Fibroblast of skin of abdomen (primary cell): ENCODE measurements at places on chromosomes 5 and 9.

GRCh38 chr5:134084570-134084969 is 29.9 kb upstream of the TCF7 start:
- peak; percentile 19 for DNase-seq

DNA sequence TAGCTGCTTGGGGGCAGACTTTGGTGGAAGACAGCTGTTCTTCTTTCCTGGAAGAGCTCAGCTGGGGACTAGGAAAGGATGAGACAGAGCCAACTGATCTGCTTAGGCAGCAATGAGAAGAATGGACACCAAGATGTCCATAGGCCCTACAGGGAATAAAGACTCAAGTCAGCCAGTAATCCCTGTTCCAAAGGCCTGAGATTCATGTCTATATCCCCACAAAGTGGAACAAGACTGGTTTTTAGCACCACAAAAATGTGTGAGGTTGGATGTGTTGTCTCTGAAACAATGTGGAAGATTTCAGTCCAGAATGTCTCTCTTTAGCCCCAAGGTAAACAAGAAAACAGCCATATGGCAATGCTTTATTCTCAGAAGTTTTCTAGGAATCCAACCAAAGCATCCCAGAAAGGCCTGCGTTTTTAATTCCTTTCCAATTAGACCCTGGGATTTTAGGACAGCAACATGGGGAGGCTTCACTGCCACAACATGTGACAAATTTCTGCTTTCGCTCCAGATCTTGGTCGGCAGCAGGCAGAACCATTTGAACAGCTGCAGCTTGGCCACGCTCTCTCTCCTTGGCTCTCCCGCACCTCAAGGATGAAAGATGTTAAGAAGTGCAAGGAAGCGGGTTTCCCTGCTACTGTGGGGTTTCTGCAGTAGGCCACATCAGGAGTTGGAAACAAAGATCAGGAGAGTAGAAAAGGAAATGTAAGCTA is 245.1 kb downstream of the FSTL4 start:
- DNase-seq, result no peak

DNA sequence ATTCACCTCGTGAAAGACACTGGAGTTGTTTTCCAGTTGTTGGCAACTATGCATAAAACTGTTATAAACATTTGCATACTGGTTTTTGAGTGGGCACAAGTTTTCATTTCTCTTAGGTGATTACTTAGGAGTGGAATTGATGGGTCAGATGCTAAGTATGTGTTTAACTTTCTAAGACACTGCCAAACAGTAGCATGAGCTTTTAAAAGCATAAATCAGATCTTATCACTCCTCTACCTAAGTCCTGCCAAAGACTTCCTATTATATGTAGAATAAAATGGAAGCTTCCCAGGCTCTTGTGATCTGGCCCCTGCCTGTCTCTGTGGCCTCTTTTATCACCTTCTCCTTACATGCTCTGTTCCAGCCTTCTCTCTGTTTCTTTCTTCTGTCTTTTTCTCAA is 72.6 kb downstream of the SH3RF2 start:
- no peak for DNase-seq

- DNase-seq, result peak; percentile 69
Measured at GRCh38 chr9:76562511-76562911, 103.5 kb downstream of the GCNT1 start.

- no peak for DNase-seq
Measured at GRCh38 chr5:133900534-133901270, 67.7 kb downstream of the C5orf15 start.

- no peak for DNase-seq
Measured at GRCh38 chr9:22379272-22379671, 67.4 kb upstream of the DMRTA1 start.

- no peak for DNase-seq
Measured at GRCh38 chr5:102809033-102809432, 53.9 kb downstream of the PAM start.

GRCh38 chr9:93085676-93086075 is 10.3 kb upstream of the CARD19 start:
- no peak for DNase-seq

GRCh38 chr5:61115968-61116367 is 46.3 kb downstream of the SMIM15 start:
- no peak for DNase-seq

DNA sequence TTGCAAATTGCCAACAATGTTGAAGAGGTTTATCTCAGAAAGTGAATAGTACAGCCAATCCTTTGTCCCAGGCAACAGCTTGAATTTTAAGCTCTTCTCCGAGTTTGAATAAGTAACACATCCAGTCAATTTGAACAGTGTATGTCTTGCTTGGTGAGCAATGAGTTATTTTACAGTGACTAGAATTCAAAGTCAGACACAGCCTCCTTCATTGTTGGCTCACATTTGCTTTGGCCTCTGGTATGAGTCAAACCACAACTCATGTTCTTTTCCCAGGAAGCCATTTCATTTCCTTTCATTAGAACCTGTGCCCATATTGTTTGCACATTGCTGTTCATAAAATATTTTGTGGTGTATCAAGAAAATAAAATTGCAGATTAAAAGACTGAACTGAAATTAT is 622.0 kb upstream of the DAB2 start:
- peak; percentile 16 for DNase-seq

GRCh38 chr9:133002147-133003070 is 23.9 kb downstream of the GFI1B start:
- no peak for DNase-seq

GRCh38 chr9:86359151-86359879 is 5.1 kb upstream of the TUT7 start:
- DNase-seq, result no peak

DNA sequence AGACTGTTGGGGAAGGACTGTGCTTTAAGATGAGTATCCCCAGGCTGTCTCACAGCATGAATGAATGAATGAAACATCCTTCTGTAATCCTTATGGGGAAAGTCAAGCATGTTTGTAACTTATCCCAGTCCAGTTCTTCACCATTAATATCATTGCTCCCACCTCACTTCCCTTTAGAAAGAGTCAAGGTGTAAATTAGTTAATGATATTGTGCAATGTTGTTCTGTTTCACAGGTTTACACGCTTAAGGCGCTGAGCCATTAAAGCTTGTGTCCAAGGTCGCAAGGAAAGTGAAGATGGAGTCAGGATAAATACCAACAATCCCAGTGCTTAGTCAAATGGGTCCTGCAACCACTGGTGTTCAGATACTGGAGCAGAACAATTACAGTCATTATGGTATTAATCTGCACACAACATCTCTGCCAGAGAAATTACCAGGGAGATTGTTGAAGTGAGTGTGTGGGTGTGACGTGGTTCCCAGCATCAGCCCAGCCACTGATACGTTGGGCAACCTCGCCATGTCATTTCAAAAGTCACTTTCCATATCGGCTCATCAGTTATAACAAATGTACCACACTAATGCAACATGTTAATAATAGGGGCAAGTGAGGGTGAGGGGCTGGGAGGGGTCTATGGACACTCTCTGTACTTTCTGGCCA is 1.5 kb upstream of the MYO10 start:
- DNase-seq, result no peak

GRCh38 chr5:1857256-1857600 is 25.5 kb downstream of the IRX4 start:
- no peak for DNase-seq

- no peak for DNase-seq
Measured at GRCh38 chr9:88177371-88177770, 39.1 kb upstream of the SPATA31C2 start.

GRCh38 chr5:143642791-143643190 is 169.2 kb upstream of the HMHB1 start:
- DNase-seq, result no peak

- DNase-seq, result no peak
Measured at GRCh38 chr9:69548681-69549080, 123.5 kb downstream of the APBA1 start.

DNA sequence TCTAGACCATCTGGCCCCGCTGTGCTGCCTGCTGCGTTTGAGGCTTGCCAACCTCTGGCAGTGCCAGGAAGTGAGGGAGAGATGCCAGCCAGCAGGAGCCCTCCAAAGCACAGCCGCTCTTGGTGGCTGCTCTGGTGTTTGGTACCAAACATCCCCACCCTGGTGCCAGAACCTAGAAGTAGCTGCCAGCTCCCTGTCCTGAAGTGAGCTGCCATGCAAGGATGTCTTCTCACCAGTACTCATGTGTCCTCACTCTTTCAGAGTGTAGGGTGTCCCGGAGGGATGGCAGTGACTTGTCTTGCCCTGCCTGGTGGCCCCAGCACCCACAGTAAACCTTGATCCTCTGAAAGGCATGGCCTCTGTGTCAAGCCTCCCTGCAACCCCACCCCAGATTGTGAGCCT is 43.4 kb downstream of the AMBP start:
- DNase-seq, result no peak

DNA sequence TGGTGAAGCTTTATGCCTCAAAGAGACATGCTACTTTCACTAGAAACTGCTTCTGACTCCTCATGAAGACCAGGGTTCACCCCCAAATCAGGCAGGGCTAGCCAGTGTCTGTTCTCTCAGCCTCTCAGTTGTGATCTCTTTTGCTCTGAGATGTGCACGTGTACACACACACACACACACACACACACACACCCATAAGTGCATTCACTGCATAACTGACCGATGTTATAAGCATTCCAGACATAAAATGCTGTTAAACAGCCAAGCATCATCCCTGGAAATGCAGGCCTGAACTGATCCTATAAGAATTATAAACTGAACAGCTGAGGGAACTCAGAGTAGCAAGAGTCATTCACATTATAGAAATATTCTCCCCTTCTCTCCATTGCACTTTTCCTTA is 85.0 kb downstream of the FSTL4 start:
- DNase-seq, result peak; percentile 45

GRCh38 chr9:137243626-137244485 is 2.8 kb downstream of the TUBB4B start:
- no peak for DNase-seq

DNA sequence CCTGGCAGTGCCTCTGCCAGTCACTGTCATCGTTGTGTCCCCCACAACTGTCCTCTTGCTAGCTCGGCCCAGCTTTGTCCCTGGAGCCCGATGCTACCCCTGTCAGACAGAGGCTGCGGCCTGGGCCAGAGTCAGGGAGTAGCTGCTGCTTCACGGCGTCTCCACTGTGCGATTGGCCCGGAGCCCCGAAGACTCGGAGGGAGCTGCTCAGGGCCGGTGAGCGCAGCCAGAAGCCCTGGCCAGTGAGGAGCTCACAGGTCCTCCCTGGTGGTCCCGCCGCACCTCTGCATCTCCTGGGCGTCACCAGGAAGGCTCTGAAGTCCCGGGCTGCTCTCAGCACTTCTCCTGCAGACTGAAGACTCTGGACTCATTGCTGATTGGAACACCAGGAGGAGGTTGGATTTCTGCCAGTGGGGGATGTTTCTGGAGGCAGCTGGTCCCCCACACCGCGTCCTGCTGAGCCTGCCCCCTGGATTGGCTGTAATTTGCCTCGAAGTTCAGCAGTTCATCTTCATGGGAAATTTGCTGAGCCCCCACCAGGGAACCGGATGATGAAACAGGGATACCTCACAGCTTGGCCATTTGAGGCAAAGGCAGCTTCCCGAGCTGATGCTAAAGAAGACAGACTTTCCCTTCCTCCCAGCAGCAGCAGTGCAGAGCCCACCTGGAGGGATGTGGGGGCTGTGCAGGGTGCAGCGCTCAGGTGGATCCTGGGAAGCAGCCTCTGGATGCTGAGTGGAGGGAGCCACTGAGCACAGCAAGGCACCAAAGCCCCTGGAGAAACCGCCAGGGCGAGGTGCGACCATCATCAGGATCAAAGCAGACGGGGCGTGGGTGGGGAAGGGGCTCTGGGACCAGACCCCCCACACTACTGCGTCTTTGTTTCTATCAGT is 45.6 kb downstream of the USP20 start:
- DNase-seq, result peak; percentile 71

GRCh38 chr9:82961504-82962125 is 101.3 kb downstream of the RASEF start:
- peak; percentile 69 for DNase-seq

DNA sequence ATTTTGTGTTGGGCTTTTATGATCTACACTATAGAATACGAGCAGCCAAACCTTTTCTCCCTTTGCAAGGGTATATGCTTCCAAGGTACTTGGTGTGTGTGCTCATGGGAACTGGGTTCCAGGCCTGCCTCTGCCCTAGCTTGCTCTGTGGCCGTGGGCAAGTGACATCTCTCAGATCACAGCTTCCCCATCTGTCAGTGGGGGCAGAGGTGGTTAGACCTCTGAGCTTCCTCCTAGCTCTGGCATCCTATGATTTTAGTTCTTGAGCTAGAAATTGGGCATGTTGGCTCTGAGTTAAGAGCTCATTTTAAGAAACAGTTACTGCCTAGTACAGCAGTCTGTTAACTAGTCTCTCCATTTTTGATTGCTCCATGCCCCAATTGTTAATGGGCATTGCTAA is 12.5 kb upstream of the CCNJL start:
- DNase-seq, result no peak

DNA sequence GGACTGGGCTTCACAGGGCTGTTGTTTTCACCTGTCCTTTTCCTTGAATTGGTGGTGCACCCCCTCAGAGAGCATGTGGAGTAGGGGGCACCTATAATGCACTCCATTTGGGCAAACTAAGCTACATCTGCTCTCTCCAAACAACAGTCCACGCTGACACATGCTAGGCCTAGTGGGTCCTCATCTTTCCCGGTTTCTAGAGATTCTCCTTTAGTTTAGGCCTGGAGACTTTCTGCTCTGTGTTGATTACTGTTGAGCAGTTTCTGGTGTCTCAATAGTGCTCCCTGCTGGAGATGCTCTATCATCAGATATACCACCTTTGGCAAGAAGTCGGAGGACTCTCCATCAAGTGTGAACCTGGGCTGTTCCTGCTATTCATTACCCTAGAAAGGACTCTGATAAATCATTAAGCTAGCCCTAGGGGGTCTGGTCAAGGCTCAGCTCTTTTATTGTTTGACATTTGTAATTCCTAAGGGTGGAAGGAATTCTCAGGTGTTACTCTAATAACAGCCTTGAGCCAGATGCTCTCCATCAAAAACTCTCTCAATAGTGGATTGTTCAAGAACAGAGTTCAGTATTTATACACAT is 64.0 kb upstream of the FYB1 start:
- peak; percentile 68 for DNase-seq

GRCh38 chr5:80757290-80757689 is 102.5 kb upstream of the DHFR start:
- DNase-seq, result no peak

GRCh38 chr9:36148311-36149051 is 11.9 kb downstream of the GLIPR2 start:
- DNase-seq, result peak; percentile 97

DNA sequence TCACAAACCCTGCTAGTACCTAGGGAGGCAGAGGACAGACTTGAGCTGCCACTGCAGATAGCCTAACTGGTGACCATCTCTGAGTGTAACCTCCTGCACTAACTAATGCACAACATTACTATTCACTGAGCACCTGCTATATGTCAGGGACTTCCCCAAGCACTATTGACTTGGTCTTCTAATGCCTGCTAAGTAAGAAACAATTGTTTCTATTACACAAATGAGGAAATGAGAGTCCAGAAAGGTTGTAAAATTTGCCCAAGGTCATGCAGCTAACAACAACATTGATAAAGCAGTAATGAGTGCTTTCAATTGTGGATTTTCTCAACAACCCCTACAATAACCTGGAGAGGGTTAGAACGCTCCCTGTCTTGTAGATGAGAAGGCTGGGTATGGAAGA is 183.7 kb downstream of the ZNF462 start:
- no peak for DNase-seq

- no peak for DNase-seq
Measured at GRCh38 chr9:128884164-128884563, 2.2 kb downstream of the LRRC8A start.
